ENCODE measurements at places on chromosomes 6 and 20.

DNA sequence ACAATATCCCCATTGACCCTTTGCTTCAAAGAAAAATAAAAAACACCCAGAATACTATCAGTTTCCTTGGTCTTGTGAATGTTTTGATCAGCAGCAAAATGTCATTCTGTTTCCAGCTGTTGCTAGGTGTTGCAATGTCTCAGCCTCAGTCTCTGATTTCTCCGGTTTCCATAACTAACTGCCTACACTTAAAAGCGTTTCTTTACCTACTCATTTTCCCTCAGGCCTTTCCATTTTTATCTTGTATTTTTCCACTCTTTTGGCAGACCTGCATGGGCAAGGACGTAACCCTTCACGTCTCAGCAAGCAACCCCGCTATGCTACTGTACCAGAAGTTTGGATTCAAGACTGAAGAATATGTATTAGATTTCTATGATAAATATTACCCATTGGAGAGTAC is 49.4 kb downstream of the KAT14 start:
- DNase-seq, result peak; percentile 96

DNA sequence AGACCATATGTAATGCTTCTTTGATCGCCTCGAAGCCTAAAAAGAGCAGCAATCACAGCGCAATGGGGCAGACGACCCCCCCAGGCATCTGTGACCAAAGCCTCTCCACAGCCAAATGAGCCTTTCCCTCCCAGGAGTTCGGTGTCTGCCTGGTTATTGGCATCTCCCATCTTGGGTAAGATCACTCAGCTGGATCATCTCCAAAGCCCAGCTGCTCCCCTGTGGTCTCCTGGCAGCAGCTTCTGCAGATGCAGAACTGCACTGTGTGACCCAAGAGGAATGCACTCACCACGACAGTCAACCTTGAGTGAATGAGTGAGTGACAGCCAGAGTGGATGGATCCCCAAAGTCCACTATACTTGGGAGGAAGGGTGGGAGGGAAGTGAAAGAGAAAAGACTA is 44.8 kb upstream of the IYD start:
- no peak for DNase-seq

DNA sequence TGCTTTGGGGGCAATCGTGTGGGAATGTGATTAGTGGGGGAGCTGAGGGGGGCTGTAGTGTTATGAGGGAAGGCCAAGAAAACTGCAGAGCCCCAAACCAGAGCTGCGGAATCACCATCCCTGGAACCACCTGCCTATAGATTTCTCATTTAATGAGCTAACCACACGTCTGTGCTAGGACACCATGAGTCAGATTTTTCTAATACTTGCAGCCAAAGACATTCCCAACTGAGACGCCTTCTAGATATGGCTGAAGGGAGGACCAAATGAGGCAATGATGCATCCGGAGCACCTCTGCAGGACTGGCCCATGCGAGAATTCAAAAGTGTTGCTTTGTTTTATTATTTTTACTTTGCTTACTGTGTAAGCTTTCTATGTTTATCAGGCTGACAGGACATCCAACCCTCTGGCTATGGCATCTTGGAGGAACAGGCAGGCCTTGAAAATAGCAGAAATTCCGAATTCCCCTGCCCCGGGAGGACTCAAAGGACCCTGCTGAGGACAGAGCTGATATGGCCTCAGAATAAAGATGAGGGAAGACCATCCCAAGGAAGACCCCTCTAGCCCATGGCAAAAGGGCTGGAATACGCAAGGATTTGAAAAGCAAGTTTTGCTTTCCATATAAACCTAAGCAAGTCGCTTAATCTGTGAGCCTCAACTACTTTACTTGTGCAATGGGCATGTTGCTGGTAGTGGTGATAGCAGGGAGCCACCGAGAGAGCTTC is 3.1 kb upstream of the PTGIS start:
- no peak for DNase-seq

- no peak for DNase-seq
These were observed 29.7 kb downstream of the RREB1 start for GRCh38 chr6:7137335-7138045.

GRCh38 chr6:38273325-38273724 is 366.4 kb downstream of the BTBD9 start:
- DNase-seq, result no peak

- peak; percentile 56 for DNase-seq
These were observed 6.9 kb upstream of the OSER1 start for GRCh38 chr20:44217342-44218092.

GRCh38 chr6:39114704-39115599 is at the start of gene SAYSD1:
TSS of gene SAYSD1 (minus strand) at chr6:39115186. CDS start at chr6:39115089, 97 bp downstream.
- peak; percentile 81 for DNase-seq

- peak; percentile 88 for DNase-seq
These were observed 18.5 kb upstream of the DCBLD1 start for GRCh38 chr6:117463762-117464665.

DNA sequence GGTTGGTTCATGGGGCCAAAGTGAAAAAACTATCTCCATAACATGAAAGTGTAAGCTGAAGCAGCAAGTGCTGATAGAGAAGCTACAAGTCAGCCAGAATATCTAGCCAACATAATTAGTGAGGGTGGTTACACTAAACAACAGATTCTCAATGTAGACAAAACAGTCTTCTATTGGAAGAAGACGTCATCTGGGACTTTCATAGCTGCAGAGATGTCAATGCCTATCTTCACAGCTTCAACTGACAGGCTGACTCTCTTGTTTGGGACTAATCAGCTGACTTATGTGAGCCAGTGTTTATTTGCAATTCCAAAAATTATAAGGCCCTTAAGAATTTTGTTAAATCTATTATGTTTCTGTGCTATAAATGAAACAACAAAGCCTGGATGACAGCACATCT is 63.2 kb downstream of the GMDS start:
- DNase-seq, result no peak

DNA sequence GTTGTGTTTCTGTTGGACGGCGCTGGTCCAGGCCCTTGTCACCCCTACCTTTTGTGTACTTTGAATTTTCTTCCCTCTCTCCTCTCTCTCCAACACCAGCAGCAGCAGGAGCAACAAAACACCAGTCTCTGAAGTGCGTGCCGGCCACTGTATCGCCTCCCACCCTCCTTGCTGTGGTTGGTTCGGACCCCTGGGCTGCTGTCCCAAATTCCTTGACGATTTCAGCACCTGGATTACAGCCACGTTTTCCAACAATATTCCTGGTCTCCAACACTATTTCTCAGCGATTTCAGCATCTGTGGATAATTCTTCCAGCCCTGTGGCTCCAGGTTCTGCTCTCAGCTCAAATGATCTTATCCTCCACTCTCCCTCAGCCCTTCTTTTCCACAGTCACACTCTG is 11.8 kb downstream of the MAS1 start:
- no peak for DNase-seq
